RKO (cell line): ENCODE measurements at places on chromosomes 7 and 10.

DNA sequence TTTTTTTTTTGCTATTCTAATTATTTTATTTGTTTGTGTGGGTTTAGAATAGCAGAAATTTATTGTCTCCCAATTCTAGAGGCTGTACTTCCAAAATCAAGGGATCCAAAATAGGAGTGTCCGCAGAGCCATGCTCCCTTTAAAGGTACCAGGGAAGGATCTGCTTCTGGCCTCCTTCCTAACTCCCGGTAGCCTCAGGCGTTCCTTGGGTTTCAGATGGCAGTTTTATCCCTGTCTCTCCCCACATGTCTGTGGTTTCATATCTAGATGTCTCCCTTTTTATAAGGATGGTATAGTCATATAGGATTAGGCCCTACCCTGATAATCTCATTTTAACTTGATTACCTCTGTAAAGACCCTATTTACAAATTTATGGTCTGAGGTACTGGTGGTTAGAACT is 48.4 kb downstream of the BMPR1A start:
- DNase-seq = no peak

GRCh38 chr10:15744217-15744865 is 24.6 kb upstream of the ITGA8 start:
- peak; percentile 81 for DNase-seq

GRCh38 chr10:95404462-95404858 is 113.7 kb upstream of the PDLIM1 start:
- DNase-seq = no peak

DNA sequence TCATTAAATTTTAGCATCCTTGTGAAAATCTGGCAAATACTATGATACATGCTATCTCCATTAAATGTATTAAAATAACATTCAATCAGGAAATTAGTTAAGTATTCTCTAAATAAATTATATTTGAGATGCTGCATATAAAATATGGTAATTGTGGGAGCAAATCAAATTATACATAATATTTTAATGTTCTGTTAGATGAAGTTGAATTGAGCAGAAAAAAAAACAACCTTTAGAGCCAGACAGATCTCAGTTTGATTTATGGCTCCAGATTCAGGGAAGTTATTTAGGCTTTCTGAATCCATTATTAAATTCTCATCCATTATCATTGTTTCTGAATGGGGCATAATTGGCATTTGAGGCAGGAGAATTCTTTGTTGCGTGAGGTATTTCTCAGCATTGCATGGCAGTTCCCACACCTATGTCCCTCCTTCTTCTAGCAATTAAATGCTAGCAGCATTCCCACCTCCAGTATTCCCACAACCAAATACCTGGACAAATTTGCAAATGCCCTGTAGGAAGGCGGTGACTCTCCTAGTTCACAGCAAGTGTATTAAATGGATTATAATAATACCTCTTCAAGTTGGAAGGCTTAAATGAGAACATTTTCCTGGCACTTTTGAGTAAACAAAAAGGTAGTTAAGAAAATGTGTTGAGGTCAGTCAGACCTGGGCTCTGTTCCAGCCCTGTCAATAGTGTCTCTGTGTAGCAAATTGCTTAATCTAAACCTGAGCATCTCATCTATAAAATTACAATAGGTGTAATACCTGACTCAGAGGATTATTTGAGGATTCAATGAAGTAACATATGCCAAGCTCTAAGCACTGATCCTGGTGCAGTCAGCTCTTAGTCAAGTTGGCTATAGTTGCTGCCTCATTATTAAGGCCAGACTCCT is 108.9 kb downstream of the RNLS start:
- DNase-seq = no peak

GRCh38 chr10:43057231-43057711 is 19.6 kb upstream of the RET start:
- no peak for DNase-seq

GRCh38 chr7:155956977-155957376 is 144.7 kb upstream of the SHH start:
- DNase-seq = no peak
